SHP77 treated with DMSO at 0.1 percent for 48 hours (cell line): ENCODE measurements at places on chromosomes 12 and 14.

GRCh38 chr12:22100958-22101748, 55.1 kb downstream of the CMAS start:
- no peak for DNase-seq

DNA sequence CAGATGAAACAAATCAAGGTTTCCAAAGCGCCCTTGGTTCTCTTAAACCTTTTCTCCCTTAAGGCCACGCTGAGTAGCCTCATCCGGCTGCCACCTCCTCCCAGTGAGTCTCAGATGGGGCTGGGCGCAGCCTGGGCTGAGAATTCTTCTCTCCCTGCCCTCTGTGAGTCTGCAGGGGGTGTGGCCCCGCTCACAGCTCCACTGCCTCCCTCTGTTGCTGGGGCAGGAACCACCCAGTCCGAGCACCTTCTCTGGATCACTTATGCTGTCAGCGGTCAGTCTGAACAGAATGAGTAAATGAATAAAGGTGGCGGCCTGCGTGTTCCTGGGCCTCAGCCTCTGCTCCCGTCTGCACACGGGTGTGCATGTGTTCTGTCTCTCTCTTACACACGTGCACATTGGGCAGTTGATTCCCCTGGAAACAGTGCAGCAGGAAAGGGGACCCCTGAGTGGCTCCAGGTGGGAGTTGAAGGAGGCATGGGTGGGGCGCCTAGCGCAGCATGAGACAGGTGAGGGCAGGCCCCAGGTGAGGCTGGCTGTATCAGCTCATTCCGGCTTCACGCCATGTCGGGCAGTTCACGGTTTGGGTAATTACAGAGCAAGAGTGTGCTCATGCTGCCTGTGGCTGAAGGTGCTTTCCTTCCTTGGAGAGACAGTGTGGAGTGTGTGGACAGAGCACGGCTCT, 4.3 kb downstream of the PAPLN start:
- no peak for DNase-seq

- no peak for DNase-seq
These were observed 16.5 kb downstream of the SLC15A4 start for GRCh38 chr12:128807161-128807724.

DNA sequence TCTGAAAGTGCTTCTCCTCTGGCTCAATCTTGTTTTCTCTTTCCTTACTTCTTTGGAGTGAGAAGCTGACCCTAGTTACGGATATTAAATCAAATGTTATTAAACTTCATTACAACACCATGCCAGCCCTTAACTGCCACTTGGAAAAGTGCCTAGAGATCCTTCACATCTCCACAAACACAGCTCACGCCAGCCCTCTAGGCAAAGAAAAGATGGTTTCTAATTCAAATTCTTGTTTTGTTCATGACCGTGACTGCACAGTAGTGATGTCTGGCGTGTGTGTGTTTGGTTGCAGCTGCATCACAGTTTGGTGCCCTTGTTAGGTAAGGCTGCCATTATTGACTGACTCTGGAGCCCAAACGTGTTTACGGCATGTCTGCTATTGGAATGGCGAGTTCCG, 113.0 kb downstream of the BEGAIN start:
- DNase-seq = no peak

GRCh38 chr12:120227233-120228040, 26.5 kb upstream of the RPLP0 start:
- DNase-seq = no peak

GRCh38 chr14:22613736-22614239, 15.7 kb downstream of the ABHD4 start:
- DNase-seq = no peak

DNA sequence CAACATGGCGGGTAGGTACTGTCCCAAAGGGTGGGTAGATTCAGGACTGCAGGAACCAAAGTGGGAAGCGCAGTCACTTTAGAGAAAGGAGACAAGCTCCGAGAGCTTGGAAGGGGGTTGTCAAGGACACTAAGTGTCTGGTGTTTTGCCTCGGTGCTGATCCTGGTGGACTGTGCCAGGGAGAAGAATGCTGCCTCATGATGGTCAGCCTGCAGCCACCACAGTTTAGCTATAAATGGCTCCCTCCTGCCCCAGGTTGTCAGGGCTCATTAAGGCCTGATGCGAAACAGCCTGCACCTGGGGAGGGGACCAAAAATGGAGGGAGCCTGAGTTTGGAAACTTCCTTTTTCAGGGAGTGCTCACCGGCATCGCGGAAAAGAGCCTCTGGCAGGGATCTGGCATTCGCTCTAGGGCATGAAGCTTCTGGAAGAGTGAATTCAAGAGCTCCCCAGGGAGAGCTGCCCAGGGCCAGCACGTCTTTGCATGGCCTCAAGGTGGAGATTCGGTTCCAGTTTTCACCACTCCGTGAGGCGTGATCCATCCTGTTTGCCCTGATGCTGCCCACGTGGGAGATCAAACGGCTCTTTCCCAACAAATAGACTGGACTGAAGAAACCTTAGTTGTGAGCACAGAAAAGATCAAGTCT, 164.0 kb downstream of the FOXN3 start:
- no peak for DNase-seq

GRCh38 chr12:100687686-100688085, 106.9 kb upstream of the ANO4 start:
- DNase-seq = no peak

DNA sequence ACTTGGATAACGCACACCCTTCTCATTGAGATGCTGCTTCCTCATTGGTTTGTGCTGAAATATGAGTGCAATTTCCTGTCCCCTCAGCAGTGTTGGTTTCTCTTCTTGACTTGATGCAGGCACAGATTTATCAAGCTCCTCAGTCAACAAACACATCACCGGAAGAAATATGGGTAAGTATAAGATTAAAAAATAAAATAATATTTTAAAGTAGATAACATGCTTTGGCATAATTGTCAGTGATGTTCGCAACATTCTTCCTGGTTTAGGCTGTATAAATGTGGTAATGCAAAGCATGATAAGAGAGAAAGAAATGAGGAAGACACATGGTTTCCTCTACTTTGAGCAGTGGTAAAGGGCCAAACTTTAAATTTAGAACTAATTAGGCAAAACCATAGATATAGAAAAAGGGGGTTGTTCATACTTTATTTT, at the start of gene GPR65:
GPR65 (plus strand) TSS at position 86 of the 432 bp plus-strand sequence. CDS start 5,713 bp downstream, outside the sequence.
- DNase-seq = no peak

GRCh38 chr12:132279930-132280329, 49.5 kb downstream of the GALNT9 start:
- DNase-seq = no peak

DNA sequence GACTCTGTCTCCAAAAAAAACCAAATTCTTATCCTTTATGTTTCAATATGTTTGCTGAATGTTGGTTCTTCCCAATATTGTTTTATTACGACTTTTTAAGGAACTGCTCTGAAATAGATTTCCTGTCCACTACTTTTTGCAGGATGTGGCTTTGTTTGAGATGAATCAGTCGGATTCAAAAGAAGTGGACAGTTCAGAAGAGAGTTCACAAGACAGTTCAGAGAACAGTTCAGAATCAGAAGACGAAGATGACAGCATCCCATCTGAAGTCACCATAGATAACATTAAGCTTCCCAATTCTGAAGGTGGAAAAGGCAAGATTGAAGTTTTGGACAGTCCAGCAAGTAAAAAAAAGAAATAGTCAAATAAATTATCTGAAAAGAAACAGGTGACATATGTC, 8.2 kb downstream of the NOPCHAP1 start:
- no peak for DNase-seq

DNA sequence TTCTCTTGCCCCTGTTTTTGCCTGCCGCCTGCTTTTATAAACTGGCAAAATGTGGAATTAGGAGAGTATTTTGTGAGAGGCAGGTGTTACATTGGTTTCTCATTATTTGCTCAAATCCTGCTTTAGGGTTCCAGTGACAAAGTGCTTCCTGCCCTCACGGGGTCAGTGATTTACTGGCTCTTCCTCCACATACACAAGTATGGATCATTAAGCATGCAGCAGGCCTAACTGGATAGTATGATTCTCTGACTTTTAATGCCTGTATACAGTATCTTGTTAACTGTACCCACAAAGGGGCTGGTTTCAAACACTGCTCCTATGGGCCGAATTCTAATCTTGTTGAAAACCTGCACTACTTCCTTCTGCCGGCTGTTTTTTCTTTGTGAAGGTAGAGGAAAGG, 63.2 kb downstream of the PTCSC3 start:
- peak; percentile 90 for DNase-seq

DNA sequence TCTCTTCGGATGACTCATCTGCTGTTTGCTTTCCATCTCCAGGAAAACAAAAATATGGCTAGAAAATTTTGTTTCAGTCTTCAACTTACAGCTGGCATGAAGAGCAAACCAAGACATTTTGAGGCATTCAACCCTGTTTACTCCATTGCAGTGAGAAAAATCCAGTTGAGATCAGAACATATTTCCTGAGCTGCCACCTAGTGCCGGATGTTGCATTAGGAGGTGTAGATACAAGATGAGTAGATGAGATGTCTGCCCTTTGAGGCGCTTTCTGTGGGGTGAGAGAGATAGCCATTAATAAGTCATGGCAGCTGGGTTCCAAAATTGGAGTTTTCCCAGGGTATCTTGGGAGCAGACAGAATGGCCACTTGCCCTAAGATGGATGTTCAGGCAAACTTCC, 171.1 kb downstream of the PRKCH start:
- no peak for DNase-seq

DNA sequence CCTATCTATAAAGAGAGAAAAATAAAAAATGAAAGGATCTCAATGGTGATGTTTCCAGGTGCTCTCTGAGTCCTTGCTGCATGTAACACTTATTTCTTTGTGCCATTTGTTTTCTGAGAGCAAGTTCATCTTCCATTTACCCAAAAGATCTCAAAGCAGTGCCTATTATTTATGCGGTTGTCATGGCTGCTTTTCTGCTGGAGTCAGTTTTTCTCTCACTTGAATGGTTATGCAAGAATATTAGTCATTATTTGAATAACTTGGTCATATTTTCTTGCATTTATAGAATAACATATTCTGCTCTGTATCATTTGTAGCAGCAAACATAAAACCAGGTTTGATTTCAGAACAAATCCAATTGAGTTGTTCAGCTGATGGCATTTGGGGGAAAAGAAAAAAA, 141.8 kb upstream of the G2E3 start:
- DNase-seq = no peak

DNA sequence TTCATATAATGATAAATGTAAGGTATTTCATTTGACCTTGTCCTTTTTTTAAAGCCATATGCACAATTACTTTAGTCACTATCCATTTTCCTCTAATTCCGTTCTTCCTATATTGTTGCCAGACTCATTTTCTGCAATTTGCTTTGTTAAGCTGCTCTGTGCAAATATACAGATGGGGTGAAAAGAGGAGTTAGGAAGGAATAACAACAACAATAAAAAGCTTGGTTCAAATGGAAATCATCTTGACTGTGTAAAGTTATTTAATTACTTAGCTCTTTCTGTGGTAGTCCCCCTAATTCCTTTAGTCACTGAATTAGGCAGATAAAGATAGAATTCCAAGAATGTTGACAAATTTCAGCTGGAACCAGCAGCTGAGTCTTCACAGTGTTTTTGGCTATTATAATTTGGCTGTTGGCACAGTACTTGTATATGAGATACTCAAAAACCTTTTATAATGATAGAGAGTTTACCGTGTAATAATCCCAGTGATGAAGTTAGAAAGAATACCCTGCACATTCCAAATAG, 838.0 kb downstream of the RPS29 start:
- no peak for DNase-seq

DNA sequence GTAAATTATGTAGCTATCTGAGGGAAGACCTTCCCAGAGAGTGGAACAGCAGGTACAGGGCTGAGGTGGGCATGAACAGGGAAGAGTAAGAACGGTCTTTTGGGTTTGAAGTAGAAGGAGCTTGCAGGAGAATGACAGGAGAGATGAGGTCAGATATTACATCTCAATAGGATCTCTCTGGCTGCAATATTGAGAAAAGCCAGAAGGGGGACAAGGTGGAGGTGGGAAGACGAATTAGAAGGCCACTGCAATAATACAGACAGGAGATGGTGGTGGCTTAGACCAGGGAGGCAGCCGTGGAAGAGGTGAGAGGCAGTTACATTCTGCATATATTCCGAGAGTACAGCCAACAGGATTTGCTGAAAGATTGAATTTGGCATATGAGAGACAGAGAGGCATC, 310.2 kb downstream of the APAF1 start:
- peak; percentile 16 for DNase-seq
